Kidney capillary endothelial cell (primary cell): ENCODE measurements at places on chromosomes 1 and 21.

GRCh38 chr1:26998429-26999300 lies 5.2 kb downstream of the TRNP1 start:
- DNase-seq, result no peak

GRCh38 chr1:205306929-205307566 lies 14.5 kb downstream of the NUAK2 start:
- no peak for DNase-seq

GRCh38 chr1:41612953-41613352 lies 128.5 kb upstream of the EDN2 start:
- DNase-seq, result no peak

- DNase-seq, result no peak
Observed at GRCh38 chr21:42716074-42716473, 62.7 kb downstream of the PDE9A start.

DNA sequence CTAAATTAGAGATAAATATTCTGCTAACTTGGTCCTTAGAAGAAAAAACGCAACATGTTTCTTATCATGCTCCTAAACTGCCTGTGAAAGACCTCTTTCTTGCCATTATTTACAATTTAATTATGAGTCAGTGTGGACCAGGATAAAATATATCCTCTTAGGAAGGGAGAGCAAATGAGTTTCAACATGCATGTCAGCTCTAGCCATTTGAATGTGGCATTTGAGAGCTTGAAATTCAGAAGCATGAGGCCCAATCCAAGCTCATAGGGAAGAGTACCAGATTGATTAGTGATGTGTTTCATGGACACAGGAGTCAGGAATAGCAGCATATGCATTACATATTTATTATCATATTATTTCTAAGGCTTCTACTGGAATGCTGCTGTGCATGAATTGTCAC lies 39.3 kb downstream of the TBX15 start:
- no peak for DNase-seq

DNA sequence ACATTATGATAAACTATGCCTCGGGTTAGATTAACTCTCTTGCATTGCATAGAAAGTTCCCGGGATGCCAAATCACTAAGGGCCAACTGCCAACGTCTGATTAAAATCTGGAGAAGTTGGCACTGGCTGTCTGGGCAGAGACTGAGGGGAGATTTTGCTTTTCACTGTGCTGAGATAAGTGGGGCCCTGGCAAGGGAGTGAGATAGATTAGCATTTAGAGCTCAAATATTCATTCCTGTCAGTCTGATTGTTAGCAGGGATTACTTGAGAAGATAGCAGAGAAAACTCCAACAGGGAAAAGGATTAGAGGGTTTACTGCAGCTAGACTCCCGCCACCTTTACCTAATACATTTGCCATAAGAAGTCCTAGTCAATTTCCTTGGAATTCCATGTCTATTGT lies 714.1 kb upstream of the CHRM3 start:
- DNase-seq, result no peak

DNA sequence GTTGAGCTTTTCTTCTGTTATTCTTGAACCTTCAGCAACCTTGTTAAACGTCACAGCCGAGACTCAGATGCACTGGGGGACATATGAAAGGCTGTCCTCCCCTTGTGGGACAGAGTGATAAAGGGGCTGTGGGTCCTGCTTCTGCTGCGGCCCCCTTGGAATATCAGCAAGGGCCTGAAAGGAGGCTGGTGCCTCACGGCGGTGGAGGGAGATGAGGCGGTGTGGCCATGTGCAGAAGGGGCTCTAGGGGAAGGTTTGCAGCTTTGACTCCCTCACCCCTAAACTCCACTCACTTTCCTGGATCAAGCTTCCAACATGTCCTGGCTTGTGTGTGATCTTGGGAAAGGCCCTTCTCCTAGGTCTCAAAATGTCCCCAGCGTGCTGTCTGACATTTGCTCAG lies 270.7 kb upstream of the CSF3R start:
- DNase-seq, result no peak

GRCh38 chr1:218771931-218772330 lies 401.7 kb upstream of the LYPLAL1 start:
- no peak for DNase-seq

DNA sequence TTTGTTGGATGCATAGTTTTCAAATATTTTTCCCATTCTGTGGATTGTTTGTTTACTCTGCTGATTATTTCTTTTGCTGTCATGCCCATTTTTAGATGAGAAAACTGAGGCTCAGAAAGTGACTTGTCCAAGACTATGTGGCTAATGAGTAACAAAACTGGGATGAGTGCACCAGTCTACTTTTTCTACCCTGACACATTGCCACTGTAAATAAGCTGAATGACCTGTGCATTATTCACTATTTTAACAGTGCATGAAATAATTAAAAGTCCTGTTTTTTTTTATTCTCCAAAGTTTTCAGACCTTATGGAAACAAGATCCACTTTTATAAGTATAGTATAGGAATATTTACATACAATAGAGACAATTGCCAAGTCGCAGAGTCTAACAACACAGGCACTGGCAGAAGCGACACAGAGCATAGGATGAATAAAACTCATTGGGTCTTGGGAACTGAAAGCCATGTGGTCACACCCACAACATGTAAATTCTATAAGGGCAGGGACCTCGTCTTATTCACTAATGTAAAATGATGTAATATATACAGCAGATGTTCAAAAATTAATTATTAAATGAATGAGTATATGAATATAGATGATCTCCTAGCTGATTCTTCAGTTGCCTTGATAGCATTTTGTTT lies 45.2 kb downstream of the HLX start:
- no peak for DNase-seq

DNA sequence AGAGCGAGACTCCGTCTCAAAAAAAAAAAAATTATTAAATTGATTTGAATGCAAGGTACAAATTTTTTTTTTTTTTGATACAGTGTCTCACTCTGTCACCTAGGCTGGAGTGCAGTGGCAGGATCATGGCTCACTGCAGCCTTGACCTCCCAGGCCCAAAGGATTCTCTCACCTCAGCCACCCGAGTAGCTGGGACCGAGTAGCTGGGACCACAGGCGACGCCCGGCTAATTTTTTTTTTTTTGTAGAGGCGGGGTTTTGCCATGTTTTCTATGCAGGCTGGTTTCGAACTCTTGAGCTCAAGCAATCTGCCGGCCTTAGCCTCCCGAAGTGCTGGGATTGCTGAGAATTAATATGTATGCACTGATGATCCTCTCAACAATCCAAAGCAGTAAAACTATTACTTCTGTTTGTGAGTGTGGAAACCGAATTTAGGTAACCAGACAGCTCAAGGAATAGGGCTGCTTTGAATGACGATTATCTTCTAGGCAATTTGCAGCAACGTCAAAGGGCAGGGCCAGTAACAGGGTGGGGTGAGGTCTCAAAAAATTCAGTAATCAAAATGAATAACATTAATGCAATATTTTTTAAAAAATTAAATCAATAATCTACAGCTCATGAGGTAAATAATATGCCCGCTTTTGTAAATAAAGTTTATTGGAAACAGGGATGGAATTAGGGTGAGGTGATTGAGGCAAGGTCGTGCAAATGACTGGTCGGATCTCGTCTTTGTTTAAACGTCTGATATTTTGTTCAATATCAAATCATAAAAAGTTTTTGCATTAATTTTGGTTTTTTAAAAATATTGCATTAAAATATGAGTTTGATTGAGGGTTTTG lies 1.2 kb downstream of the CLSPN start:
- DNase-seq, result peak; percentile 19

GRCh38 chr1:5507340-5507739 lies 484.9 kb downstream of the NPHP4 start:
- DNase-seq, result no peak

DNA sequence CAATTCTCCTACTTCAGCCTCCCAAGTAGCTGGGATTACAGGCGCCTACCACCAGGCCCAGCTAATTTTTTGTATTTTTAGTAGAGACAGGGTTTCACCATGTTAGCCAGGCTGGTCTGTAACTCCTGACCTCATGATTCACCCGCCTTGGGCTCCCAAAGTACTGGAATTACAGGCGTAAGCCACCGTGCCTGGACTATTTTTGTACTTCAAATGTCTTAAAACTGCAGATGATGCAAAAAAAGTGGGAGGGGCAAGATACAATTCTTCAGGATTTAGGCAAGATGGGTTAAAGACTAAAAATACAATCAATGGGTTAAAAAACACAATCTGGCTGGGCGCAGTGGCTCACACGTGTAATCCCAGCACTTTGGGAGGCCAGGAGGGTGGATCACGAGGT lies 4.7 kb downstream of the SCAF4 start:
- no peak for DNase-seq

GRCh38 chr1:209624558-209625549 lies 27.4 kb downstream of the LAMB3 start:
- DNase-seq, result no peak

- no peak for DNase-seq
Observed at GRCh38 chr1:168206111-168206510, 19.7 kb upstream of the SFT2D2 start.

DNA sequence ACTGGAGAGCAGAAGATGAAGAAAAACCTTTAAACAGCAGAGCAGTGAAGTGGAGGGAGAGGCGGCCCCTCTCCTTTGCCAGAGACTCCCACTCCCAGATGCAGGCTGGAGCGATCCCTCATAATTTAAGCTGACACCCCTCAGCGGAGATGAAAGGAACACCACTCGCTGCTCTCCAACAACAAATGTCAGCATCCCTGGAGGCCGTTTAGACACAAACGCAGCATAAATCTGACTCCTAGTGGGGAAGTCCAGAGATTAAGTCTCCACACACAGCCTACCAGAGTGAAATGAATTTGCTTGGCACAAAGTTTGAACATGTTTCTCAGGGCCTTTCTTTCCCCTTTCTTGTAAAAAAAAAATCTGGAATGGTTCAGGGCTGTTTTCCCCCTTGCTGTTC lies 137.8 kb downstream of the LMX1A start:
- no peak for DNase-seq

DNA sequence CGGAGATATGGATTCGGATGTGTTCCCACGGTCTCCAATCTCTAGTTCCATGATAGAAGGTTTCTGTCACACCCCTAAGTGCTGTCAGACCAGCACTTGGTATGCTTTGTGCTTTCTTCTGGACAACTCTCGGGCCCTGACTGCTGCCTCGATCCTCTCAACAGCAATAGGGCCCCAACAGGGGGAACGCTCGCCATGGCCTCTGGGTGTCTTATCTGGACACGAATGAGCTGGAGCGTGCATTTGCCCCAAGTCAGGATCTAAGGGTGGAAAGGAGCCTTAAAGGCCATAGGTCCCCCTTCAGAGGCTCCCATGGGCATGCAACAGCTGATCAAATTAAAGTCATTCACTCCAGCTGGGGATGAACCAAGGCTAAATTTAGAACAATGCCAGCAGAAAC lies 76.8 kb downstream of the TCP10L start:
- DNase-seq, result no peak

- peak; percentile 88 for DNase-seq
Observed at GRCh38 chr1:167715157-167715999, 6.4 kb upstream of the MPZL1 start.

DNA sequence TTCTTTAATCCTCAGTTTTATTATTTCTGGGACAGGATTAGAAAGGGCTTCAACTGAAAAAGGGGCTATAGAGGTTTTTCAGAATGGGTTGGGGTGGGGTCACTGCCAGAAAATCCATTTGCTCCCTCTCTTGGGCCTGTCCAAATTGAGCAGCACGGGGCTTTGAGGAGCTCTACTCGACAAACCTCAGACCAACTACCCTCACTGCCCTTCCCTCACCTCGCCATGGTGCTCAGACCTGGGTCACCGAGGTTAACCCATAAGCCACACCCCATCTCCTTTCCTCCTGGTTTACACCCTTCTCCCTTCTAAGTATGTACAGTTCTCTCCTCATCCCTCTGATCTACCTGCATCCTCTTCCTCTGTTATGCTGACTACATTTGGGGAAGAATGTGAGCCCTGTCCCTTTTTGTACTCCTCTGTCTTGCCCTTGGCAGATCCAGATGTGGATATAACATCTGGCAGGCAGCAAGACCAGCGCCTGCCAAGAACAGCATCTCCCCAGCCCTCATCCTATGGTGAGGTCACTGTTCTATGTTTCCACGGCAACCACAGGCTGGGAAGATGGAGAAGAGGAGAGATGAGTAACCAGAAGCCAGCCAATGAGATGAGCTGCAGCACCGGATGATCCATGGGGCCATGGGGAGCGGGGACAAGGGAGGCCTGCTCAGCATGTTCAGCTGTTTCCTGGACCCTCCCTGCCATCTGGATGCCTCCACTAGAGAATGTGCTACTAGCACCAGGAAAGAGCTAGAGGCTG lies 3.7 kb upstream of the FABP3 start:
- peak; percentile 99 for DNase-seq

- DNase-seq, result peak; percentile 79
Observed at GRCh38 chr1:181135815-181136737, 47.6 kb downstream of the IER5 start.

- DNase-seq, result no peak
Observed at GRCh38 chr1:204578867-204579664, 62.9 kb downstream of the MDM4 start.

GRCh38 chr1:159889821-159890252 lies 10.1 kb downstream of the CFAP45 start:
- DNase-seq, result peak; percentile 94

DNA sequence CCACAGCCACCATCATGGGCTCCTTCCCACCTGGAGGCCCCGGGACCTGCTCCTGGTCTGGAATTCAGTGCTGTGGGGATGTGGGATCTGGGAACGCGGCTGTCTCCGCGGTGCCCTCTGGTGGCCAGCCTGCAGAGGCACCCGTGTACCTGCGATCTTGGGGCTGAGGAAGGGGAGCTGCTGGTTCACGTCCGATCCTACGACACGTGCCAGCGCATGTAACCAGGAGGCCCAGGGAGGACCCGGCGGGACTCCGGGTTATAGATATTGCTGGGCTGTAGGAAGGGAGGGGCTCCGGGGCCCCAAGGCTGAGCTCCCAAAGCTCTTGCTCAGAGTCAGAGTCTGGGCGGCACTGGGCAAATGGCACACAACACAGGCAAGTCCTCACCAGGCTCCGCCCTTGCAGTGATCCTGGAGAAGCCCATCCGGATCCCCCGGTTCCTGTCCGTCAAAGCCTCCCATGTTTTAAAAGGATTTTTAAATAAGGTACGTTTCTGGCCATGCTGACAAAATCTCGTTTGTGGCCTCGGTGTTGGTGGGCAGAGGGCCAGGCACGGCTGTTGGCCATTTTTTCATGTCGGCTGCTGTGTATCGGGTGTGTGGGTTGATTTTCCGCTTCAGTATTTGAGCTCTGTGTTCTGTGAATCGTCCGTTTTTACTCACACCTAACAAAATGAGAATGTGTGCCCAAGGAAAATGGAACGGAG lies 20.1 kb downstream of the FAAP20 start:
- DNase-seq, result peak; percentile 62
